Retina (tissue), 1 donor: ENCODE measurements at places on chromosomes 6 and 20.

DNA sequence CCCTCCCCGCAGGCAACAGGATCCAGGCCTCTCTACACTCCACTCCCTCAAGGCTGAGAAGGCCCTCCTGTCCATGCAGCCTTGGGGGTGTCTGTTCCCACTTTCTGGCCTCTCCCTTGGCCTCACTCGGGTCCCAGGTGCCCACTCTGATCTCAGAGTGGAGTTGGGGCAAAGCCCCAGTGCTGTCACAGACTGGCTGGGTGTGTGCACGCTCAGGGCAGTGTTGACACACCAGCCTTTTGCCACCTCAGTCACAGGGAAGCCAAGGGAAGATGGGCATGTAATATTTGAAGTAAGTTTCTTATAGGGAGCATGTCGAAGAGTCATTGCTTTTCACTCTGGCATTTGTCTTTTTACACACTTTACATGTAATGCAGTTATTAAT lies 44.9 kb downstream of the HLA-DRA start:
- no peak for DNase-seq

DNA sequence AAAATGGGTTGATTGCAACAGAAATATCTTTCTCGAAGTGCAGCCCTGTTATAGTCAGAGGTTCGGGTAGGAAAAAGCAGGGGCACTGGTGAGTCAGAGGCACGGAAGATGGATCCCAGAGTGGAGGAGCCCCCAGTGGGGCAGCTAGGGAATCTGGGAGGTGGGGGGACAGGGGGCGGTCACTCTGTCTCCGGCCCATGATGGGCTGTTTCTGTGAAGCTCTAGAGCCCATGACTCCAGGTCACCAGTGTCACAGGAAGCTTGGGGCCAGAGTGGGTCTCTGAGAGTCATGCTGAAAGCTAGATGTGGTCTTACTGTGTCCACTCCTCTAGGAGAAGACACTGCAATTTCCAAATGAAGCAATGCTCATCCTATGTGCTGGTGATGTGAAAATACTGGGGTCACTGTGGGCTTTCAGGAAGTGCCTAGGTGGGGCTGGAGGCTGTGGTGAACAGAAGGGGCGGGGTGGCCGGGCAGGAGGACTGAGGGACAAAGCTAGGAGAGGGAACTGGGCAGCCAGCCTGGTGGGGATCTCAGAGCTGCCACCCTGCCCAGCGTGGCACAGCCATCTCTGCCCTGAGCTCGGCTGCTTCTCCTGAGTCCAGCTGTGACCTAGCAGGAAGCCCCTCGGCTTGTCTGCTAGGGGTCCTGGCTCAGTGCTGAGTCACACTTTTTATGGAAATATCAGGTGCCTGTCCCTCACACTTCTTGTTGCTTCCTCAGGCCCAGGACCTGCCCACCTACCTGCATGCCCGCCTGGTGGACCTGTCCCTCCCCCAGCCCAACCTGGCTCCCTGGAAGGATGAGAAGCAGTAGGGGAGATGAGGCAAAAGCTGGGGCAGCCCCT lies 54.2 kb downstream of the IRF4 start:
- DNase-seq = no peak

DNA sequence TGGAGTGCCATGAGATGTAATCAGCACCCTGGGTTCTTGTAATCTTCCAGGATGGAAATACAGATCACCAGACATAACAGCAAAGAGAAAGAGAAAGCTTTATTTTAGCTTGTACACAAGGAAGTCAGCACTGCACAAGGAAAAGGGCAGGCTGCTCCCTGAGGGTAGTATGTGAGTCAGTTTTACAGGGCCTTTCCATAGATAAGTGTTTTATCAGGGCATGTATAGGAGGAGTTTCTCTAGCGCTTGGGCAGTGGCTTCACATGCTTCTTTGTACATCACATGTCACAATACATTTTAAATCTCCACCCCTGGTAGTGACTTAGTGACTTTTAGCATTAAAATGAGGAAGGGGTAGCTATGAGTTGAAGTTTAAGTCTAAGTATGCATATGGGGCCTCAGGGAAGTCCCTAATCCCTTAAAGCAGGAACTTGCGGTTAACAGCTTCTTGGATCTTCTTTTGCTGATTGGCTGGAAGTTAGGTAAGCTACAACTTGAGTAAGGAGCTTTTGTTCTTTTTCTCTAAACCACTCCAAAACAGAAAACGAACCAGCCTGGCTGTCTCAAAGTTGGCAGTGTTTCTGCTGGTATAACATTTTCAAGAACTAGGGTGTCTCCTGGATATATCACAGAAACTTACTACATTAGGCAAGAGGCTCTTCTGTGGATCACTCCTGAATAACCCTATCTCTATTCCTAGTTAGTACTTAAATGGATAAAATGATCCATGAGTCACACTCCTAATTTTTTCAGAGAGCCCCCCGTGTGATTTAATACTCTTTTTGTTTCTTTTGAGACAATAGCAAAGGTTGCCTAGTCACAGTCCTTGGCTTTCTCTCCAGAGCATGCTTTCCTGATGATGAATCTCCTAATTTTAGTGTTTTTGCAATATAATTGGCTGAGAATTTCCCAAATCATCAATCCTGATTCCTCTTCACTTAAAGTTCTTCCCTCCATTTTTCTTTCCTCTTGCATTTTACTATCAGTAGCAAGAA lies 60.2 kb downstream of the MRAP2 start:
- DNase-seq = no peak

DNA sequence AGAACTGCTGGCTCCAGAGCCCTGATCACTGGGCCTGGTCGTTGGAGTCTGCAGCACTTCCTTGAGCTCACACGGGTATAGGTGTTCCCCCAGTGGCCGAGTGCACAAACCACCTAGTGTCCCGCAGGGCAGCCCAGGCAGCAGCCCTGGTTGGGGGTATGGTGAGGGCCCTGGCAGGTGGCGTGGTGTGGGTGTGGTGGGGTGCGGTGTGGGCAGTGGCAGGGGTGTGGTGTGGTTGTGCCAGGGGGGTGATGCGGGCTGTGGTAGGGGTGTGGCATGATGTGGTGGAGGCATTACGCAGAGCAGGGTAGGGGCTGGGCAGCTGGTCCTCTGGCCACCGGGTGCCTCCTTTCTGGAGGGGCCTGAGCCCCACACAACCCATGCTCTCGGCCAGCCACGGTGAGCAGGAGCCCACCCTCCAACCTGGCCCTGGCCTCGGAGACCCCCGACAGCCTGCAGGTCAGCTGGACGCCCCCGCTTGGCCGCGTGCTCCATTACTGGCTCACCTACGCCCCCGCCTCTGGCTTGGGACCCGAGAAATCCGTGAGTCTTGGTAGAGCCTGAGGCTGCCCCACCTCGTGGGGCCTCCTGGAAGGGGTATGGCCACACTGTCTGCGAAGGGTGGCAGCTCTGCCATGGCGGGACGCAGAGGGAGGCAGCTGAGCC lies 20.5 kb downstream of the COL20A1 start:
- DNase-seq = no peak

GRCh38 chr6:93088621-93089501 lies 330.5 kb downstream of the EPHA7 start:
- peak; percentile 52 for DNase-seq

- no peak for DNase-seq
These were observed 45.2 kb downstream of the PLCG1 start for GRCh38 chr20:41182296-41183212.

DNA sequence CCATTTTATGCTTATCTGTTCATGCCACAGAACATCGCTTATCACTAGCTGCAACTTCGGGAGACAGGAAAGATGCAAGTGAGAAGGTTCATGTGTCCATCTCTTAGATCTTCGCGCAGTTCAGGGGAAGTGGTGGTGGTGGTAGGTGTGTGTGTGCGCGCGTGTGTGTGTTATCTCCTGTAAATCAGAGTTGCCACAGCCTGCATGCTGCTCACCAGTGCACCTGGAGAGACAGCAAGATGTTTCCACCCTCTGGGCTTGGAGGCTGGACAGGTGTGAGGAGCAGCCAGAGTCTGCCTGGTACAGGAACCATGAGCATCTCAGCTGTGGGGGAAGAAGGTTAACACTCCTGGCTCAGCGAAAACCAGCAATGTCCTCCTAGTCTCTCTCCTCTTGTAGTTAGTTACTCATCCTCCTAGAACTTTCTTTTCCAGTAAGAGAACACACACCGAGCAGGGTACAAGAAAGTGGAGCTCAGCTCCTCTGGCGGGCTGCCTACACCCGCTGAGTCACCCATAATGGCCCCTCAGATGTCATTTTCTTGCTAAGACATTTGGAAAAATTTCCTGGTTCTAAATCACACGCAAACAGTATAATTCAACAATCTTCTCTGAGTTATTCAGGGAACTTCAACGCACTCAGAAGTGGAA lies 5.1 kb upstream of the TUBB1 start:
- DNase-seq = no peak

- DNase-seq = no peak
These were observed 24.0 kb downstream of the MAPK13 start for GRCh38 chr6:36154286-36154685.

- DNase-seq = no peak
These were observed 38.9 kb upstream of the NKX2-4 start for GRCh38 chr20:21436205-21436604.

DNA sequence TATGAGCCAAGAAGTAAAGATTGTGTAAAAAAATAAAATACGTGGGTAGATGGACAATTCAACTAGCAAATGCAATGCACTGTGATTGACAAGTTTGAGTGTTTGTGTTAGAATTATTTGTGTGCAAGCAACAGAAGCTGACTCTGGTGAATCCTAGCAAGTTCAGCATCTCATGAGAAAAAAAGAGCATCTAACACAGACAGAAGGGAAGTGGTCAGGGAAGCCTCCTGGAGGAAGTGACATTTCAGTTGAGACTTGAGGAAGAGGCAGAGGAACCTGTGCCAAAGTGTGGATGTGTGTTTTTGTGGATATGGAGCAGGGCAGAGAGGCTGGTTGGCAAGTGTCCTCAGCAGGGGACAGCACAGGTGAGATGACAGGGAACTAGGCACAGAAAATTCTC lies 248.7 kb downstream of the ZNF217 start:
- no peak for DNase-seq

GRCh38 chr6:18154507-18155149 lies at the start of gene TPMT:
TPMT (minus strand) TSS chr6:18155077; CDS start chr6:18149127, 5,950 bp downstream.
- DNase-seq = peak; percentile 89

GRCh38 chr6:133671376-133671775 lies 217.5 kb upstream of the TCF21 start:
- no peak for DNase-seq

GRCh38 chr6:104540743-104541142 lies 319.0 kb downstream of the HACE1 start:
- no peak for DNase-seq

DNA sequence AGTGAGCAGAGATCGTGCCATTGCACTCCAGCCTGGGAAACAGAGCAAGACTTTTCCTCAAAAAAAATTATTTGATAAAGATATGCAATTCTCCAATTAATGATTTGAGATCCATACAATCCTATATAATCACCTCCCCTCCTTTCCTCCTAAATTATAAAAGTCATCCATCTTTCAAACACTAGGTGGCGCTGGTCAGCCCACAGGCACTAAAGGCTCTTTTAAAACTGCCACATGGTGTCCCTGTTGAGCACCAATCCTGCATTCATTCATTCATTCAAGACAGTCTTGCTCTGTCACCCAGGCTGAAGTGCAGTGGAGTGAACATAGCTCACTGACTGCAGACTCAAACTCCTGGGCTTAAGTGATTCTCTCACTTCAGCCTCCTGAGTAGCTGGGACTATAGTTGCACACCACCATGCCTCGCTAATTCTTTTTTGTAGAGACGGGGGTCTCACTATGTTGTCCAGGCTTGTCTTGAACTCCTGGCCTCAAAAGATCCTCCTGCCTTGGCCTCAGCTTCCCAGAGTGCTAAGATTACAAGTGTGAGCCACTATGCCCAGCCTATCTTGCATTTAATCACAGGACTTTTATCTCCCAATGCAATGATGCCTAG lies 58.7 kb upstream of the SLC2A12 start:
- no peak for DNase-seq

- no peak for DNase-seq
These were observed 147.2 kb upstream of the GGTLC1 start for GRCh38 chr20:24135781-24136180.

GRCh38 chr6:161489626-161490306 lies 215.9 kb upstream of the AGPAT4 start:
- no peak for DNase-seq

DNA sequence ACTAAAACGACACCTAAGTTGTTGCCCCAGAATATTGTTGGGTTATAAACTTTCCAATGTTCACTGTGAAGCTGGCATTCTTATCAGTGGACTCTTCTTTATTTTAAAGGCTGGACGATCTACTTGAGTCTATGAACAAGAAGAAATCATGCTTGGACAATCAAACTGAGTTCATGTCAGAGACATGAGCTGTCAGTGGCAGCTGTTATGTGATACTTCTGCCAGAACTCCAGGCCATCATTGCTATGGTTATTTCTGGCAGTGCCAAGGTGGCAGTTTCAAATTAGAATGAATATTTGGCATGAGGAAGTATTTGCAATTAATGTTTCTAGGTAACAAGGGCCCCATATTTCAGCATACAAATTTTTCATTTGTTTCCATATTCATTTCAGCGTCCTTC lies 417.3 kb downstream of the LMBRD1 start:
- no peak for DNase-seq

- DNase-seq = no peak
These were observed 56.5 kb upstream of the CST7 start for GRCh38 chr20:24892522-24892921.

- peak; percentile 70 for DNase-seq
These were observed 702 bp downstream of the ETV7 start for GRCh38 chr6:36386495-36387439.

DNA sequence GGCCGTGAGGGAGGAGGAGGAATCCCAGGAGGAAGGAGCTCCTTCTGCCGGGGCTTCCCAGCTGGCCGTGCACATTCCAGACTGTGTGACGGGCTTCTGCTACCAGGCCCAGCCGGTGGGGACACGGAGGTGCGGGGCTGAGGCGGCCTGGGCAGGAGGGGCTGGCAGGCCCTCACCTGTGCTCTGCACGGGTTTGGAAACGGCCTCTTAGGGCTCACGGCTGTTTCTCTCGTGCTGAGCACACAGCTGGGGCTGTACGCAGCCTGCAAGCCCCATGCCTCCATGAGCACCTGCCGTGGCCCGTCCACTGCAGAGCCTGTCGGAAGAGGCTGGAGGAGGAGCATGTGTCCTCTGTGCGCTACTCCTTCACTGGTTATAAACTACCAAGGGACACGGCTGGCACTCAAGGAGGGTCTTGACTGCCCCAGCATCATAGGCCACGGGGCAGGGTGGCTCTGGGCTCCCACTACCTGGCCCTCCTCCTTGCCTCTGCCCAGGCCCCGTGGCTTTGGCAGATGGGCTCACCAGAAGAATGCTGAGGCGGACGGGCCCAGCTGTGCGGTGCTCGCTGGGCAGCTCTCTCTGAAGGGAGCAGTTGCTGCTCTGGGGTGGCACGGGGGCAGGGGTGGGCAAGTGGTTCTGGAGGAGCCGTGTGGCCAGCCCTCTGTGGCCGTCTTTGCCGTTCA lies 15.8 kb downstream of the NPEPL1 start:
- no peak for DNase-seq

DNA sequence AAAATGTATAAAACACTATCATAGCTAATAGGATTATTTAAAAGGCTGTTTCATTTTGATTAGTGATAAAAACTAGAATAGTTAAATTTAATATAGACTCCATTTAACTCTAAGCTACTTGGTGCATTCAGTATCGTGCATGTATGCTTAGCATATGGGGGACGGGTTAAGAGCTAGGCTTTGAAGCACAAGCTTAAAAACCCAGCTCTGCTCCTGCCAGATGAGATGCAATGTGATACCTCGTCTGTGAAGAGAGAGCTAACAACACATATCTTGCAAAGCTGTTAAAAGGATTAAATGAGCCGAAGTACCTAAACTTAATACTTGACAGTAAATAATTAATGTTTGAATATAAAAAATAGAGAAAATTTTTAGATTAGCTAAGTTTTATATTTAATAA lies 42.2 kb downstream of the DTNBP1 start:
- no peak for DNase-seq

GRCh38 chr20:38334016-38334415 lies 12.3 kb upstream of the LBP start:
- DNase-seq = no peak

GRCh38 chr6:149335924-149336608 lies 18.6 kb downstream of the TAB2 start:
- no peak for DNase-seq
